ENCODE measurements at places on chromosomes 2 and 18.

DNA sequence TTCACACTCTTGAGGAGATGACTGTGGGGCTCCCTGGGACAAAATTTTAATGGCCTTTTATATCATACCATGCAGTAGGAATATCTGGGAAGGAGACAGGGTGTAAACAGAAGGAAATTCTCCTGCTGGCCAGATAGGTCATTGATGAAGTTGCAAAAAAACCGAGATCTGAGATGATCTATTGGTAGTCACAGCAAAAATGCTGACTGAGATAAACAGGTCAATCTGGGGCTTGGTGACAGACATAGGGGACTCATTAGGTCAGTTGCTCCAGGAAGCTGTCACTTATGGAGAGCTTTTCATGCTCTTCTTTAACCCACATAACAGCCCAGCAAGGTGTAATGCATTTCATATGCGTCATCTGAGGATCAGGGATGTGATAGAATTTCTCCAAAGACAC, 2.6 kb upstream of the IL36A start:
- no peak for DNase-seq

GRCh38 chr18:37407571-37407970, 158.0 kb downstream of the CELF4 start:
- no peak for DNase-seq

- DNase-seq, result no peak
Observed at GRCh38 chr2:239611222-239611795, 210.5 kb upstream of the HDAC4 start.

DNA sequence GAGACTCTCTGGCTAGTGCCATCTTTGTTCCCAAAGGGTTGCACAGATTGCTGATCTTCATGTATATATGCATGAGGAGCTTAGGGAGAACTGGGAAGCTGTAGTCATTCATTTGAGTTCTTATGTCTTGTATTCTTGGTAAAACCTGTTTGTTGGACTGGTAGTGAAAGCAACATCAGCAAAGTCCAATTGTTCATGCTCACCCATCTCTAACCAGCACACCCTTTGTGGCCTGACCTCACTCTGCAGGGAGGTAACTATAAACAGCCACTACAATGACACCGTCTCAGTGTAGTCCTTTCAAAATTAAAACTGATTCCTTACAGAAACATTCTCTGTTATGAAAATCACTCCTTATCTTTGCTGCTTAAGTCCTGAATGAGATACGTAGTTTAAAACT, 13.9 kb upstream of the LMAN1 start:
- DNase-seq, result no peak

- DNase-seq, result no peak
Observed at GRCh38 chr2:102755284-102755683, 6.5 kb upstream of the TMEM182 start.

DNA sequence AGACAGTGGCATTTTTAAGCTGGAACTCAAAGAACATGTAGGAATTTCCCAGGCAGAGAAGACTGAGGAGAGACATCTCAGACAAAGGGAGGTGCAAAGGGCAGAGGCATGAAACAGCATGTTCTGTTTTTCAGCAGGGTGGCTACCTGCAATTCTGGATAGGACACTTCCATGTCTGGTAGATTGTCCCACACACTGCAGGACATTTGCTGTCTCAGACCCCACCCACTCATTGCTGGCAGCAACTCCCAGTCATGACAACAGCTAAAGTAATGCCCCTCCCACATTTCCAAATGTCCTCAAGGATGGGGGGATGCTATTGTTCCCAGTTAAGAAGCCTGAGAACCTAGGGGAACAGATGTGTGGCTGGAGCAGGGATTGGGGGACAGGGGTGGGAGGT, 40.8 kb downstream of the ANKRD44 start:
- no peak for DNase-seq

GRCh38 chr2:234291765-234292204, 205.1 kb downstream of the ARL4C start:
- DNase-seq, result no peak

- no peak for DNase-seq
Observed at GRCh38 chr2:2825062-2825461, 494.0 kb upstream of the MYT1L start.

DNA sequence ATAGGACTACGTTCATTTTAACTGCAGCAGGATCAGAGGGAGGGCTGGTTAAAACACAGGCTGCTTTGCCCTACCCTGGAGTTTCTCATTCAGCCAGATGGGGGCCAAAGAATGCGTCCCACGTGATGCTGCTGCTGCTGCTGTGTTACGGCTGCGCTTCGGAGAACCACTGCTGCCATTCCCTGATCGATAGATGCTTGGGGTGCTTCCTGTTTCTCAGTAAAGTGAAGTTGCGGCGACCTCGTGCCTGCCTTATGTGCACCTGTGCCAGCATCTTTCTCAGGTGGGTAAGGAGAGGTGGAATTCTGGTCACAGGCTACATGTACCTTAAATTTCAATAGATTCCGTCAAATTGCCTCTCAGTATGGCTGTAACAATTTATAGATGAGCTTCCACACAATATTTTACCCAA, 24.7 kb upstream of the TOGARAM2 start:
- DNase-seq, result peak; percentile 46

- peak; percentile 71 for DNase-seq
Observed at GRCh38 chr18:45664824-45665763, 49.8 kb downstream of the SLC14A2 start.

- DNase-seq, result no peak
Observed at GRCh38 chr2:204835786-204836185, 290.5 kb downstream of the PARD3B start.

- DNase-seq, result no peak
Observed at GRCh38 chr18:47549021-47549540, 297.6 kb upstream of the SKOR2 start.

DNA sequence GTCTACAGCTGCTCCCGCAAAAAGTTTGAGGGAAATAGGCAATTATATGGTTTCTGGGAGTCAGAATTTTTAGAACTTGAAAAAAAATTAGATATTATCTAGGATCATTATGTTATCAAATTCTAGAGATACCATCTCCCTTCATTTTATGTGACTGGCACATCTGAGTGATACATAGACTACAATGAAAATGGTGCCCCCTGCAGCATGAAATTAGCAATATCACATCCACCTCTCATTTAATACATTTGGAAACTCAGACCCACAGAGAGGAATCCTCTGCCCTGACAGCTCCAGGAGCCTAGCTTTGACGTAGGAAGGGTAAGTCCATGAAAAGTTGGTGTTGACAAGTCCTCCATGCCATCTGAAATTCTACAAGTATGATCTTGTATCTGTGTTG, 381.6 kb downstream of the SUCLG1 start:
- peak; percentile 12 for DNase-seq

DNA sequence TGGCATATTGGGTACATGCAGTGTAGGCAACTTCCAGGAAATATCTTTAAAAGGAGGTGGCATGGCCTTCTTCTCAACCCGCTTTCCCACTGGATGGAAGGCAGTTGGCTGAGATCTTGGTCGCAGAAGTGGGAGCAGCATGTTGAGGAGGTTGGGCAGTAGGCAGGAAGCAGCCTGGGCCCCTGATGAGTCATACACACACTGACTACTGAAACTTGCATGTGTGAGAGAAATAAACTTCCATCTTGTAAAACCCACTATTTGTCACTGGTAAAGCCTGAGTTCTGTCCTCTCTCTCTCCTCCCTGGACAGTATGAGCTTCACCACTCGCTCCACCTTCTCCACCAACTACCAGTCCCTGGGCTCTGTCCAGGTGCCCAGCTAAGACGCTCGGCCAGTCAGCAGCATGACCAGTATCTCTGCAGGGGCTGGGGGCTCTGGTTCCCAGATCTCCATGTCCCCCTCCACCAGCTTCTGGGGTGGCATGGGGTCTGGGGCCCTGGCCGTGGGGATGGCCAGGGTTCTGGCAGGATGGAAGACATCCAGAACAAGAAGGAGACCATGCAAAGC, 233.8 kb upstream of the SPRED2 start:
- peak; percentile 7 for DNase-seq

DNA sequence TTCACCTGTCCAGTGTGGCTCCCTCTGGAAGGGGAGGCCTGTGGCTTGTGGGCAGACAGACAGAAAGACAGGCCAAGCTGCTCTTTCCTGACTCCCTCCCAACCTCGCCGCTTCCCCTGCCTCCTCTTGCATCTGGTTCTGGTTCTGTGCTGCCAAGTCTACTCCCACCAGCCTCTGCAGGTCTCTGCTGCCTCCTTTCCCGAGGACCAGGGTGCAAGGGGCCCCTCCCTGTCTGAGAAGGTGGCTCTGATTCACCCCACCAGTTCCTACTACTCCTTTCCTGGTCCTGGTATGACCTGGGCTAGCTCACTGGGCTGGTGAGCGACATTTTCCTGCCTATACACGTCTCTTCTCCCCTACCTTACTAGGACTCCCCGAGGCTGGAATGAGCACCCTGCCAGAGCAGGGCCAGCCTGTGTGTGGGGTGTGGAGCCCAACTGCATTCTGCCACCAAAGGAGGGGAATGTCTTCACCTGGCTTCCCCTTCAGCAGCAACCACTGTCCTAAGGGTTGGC, 238.5 kb downstream of the CELF4 start:
- DNase-seq, result no peak

GRCh38 chr2:101821828-101822458, 124.4 kb downstream of the MAP4K4 start:
- DNase-seq, result no peak

Data from stimulated activated CD4-positive, alpha-beta T cell treated with anti-CD3 and anti-CD28 coated beads, Interleukin-15, amount 100 ng/mL, for 24 hours (primary cell).